Hepatocyte (in vitro differentiated cells): ENCODE measurements at places on chromosomes 1 and 21. TPM values are rescaled to one million over a fixed set of nuclear protein-coding genes. Genes with fewer than 3 reads are reported as not detected.

Gene CHIA
- 0.28 TPM in 1 of 2 replicates, not detected in the other for total RNA-seq

GRCh38 chr1:47756006-47756405 lies 241.2 kb downstream of the TRABD2B start:
- no peak overlapping the region for H3K4me3 ChIP-seq
- no peak overlapping the region for H3K27ac ChIP-seq
- H3K36me3 ChIP-seq, result no peaks in the 10 kb centered on the region

Gene NBPF1
- 36.4 and 57.1 TPM in 2 replicates for total RNA-seq

DNA sequence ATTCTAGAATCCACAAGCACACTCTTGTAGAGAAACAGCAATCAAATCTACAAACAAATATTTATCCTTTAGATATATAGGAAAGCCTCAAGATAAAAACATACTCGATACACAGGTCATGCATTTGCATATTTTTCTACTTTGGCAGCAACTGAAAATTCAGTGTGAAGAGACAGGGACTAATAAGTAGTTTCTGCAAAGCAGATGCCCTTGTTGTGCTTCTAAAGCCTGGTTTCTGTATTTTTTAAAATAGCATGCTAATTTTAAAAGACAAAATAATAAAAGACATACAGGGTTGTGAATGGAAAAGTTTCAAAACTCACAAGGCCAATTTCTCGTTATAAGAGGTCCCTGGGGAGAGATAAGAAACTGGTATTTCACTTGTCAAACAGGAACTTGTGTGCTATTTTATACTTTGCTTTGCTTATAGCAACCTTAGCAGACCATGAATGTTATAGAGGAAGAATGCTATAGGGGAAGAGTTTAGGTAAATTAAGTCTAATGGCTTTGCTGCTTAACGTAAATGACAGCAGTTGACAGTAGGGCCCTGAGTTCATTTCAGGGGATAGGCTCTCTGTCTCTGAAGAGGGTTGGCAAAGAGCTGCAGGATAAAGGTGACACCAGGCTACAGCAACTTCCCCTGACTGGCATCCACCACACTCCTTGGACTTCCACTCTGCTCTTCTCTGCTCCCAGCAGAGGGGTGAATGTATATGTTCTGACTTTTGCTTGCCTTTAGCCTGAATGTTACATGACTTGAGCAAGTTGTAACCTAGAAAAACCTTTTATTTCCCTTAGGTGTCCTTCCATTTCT lies 9.4 kb upstream of the RGS13 start:
- H3K4me1 ChIP-seq, result peaks cover 38% of the 10 kb centered on the region
- no peak overlapping the region for H3K27ac ChIP-seq
- DNase-seq, result no peak
- no peak overlapping the region for H3K4me3 ChIP-seq
- no peaks in the 10 kb centered on the region for H3K27me3 ChIP-seq
- no peaks in the 10 kb centered on the region for H3K36me3 ChIP-seq

DNA sequence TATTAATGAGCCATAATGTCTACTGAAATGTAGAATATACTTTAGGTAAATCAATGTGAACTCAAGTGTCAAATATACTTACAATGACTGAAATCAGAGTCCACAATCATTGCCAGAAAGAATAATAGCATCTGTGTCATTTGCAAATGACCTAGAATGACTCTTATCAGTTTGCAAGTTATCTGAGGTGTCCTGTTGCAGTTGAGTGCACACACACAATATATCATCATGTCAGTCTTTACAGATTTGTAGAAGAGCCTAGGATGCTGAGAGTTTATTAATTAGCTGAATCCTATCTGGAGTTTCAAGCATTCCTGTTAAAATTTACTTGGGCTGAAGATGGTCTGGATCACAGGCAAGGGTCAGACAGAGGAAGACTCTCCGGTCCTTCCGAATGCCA lies 324.0 kb upstream of the GREM2 start:
- H3K4me1 ChIP-seq, result no peaks in the 10 kb centered on the region
- no peak for DNase-seq
- H3K36me3 ChIP-seq, result no peaks in the 10 kb centered on the region
- H3K27ac ChIP-seq, result no peak overlapping the region
- no peaks in the 10 kb centered on the region for H3K27me3 ChIP-seq

Gene SYCP1
- not detected in 2 replicates for total RNA-seq

- DNase-seq, result no peak
- no peak overlapping the region for H3K27ac ChIP-seq
- H3K36me3 ChIP-seq, result no peaks in the 10 kb centered on the region
- no peak overlapping the region for H3K4me3 ChIP-seq
Measured at GRCh38 chr1:152505083-152505482, 5.5 kb upstream of the LCE5A start.

DNA sequence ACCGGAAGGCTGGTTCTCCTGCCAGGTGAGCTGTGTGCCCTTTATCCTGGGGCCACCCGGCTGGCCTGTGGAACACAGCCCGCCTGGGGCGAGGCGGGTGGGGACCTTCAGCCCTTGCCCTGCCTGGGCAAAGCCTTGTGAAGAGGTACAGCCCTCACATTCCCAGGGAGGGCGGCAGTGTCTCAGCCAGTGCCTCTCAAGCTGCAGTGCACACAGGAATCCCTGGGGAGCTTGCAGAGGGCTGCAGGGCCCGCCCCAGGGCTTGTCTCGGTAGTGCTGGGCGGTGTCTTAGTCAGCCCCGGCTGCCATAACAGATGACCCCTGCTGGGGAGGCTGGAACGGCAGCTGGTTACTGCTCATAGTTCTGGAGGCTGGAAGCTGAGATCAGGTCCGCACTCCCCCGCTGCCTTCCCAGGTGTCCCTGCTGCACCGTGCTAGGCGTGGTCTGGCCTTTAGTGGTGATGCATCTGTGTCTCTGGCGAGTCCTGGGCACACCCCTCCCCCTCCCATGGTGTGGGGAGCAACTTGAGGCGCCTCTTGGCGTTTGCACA lies 12.6 kb downstream of the DFFB start:
- H3K4me3 ChIP-seq, result no peak overlapping the region
- H3K27me3 ChIP-seq, result no peaks in the 10 kb centered on the region
- DNase-seq, result no peak

DNA sequence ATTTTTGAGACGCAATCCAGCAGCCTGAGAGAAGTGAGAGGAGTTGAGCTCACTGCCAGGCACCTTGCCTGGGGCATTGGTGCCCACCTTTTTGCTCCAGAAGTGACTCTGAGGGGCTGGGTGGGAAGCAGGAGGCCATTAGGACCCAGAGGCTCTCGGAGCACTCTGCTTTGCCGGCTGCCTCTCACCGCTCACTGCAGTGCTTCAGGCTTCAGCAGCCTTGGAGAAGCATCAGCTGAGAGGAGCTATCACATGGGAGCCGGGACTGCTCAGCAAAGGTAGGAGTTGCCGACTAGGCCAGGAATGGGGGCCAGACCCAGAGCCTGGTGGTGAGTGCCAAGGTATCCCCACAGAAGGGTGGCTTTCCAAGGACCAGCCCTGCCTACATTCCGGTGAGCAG lies at the start of gene GPR61:
Gene GPR61, plus strand, starts transcription at position 197 of the 400 bp plus-strand sequence. CDS start 3,151 bp downstream, outside the sequence.
- no peaks in the 10 kb centered on the region for H3K36me3 ChIP-seq
- H3K4me1 ChIP-seq, result no peaks in the 10 kb centered on the region
- no peak within 1 kb of the TSS for H3K4me3 ChIP-seq
- DNase-seq, result no peak
- H3K27me3 ChIP-seq, result no peaks in the 10 kb centered on the region
